ENCODE measurements at places on chromosomes 4 and X. TPM values are rescaled to one million over a fixed set of nuclear protein-coding genes. Genes with fewer than 3 reads are reported as not detected.

DNA sequence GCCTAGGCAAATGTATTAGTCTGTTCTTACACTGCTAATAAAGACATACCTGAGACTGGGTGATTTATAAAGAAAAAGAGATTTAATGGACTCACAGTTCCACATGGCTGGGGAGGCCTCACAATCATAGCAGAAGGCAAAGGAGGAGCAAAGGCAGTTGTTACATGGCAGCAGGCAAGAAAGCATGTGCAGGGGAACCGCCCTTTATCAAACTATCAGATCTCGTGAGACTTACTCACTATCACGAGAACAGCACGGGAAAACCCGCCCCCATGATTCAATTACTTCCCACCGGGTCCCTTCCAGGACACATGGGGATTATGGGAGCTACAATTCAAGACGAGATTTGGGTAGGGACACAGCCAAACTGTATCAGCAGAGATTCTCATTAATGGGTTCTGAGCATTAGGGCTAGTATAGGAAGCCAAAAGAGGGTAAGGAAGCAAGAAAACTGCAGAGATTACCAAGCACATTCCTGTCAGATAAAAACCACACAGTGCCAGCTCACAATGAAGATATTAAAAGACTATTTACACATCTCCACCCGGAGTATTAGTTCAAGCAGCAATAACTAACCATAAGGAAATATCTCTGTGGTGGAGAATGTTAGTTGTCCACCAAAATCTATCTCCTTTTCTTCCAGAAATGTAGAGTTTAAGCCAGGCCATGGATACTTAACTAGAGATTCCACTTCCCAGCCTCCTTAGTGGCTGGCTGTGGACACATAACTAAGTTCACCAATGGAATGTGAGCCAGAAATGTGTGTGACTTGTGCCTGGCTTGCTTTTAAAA is 61.2 kb upstream of the HOPX start:
- no peak for DNase-seq

DNA sequence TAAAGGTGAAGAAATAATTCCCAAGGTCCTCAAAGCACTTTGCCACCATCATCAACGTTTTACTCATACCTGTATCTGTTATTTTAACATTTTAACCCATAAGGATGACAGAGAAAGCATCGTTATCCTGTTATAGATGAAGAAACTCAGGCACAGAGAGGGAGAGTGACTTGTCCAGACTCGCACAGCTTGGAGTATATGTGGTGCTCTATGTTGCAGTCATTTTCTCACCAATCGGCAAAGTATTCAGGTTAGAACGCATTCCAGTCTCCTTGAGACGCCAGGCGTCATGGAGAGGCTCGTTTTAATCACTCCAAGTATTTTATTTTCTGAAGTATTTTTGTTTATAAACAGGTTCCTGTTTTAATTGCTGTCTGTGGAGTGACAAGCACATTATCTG is 73.5 kb downstream of the IRF2 start:
- no peak for DNase-seq

The FSTL5 gene
- total RNA-seq, result not detected

GRCh38 chr4:41095192-41095872 is 119.0 kb downstream of the APBB2 start:
- no peak for DNase-seq

Measured in G401 (cell line).